ENCODE measurements at places on chromosomes 5 and 9.

GRCh38 chr5:161399996-161400562 is 146.4 kb downstream of the GABRB2 start:
- DNase-seq, result no peak

DNA sequence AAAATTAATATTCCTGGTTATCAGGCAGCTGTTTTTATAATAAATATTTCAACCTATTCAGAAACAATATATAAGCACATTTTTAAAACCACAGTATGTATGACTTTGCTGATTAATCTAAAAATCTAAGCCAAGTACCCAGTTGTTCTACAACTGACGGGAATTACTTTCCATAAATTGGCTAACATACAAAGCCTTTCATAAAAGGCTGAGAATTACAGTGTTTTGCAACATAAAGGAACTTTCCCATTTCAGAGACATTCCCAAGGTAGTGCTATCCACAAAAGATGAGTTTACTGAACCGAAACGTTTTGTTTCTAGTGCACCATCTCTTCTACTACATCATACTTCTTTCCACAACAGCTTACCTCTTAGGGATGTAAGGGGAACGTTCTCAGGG is 7.2 kb downstream of the RNF145 start:
- no peak for DNase-seq

DNA sequence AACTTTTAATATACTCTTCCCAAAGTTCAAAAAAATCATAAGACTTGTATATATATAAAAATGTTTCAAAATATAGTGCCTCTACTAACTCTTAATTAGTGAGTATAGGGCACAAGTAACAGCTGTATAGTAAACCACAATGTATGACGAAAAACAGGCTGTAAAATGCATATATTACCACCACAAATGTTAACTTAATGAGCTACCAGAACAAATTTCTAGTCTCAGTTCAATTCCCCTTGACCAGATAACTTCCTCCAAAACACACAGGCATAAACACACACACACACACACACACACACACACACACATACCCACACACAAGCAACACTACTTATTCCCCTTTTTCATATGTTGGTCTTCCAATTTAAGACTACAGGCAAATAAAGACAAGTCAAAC is 78.8 kb downstream of the FBXL17 start:
- no peak for DNase-seq

- peak; percentile 66 for DNase-seq
Measured at GRCh38 chr9:34690983-34691935, at the start of gene CCL19. Gene CCL19, minus strand, starts transcription at chr9:34691276. Its CDS starts 137 bp downstream, at chr9:34691139.

DNA sequence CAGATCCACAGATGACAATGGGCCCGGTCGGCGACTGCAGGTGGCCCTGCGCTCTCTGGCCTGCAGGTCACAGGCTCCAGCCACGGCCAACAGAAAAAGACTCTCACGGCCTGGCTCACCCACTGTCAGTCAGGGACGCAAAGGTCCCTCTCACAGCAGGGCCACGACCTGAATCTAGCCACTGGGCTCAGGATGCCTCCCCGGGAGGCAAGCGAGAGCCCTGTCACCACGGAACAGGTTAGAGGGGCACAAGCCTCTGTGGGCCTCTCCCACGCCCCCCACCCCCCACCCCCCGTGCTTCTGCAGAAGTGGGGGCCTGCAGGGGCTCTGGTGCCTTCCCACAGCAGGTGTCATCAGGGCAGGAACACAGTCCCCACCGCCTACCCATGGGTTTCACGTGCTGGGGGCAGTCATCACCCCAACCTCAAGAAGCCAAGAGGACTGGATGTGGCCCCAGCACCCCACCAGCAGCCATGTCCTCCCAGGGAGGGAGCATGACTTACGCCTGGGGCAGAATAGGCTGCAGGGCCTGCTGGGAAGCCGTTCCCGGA is 17.3 kb upstream of the EGFL7 start:
- DNase-seq, result no peak

GRCh38 chr5:55176176-55176818 is 3.3 kb upstream of the CDC20B start:
- DNase-seq, result no peak

DNA sequence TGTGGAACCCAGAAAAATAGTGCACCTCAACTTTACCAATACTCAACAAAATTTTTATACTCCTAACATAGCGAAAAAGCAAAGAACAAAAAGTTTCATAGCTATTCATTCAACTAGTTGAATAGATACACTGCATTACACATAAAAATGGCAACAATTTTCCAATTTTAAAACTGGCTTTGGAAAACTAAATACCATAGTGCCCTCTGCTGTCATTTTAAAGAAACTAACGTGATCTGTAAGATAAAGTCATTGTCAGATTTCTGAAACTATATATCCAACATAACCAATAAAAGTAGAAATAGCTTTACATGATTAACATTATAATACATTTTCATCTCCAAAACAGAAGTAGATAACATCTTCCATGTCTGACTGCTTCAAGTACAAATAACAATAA is 31.6 kb downstream of the DTWD2 start:
- no peak for DNase-seq

- no peak for DNase-seq
Measured at GRCh38 chr9:14466828-14467227, 152.9 kb upstream of the NFIB start.

DNA sequence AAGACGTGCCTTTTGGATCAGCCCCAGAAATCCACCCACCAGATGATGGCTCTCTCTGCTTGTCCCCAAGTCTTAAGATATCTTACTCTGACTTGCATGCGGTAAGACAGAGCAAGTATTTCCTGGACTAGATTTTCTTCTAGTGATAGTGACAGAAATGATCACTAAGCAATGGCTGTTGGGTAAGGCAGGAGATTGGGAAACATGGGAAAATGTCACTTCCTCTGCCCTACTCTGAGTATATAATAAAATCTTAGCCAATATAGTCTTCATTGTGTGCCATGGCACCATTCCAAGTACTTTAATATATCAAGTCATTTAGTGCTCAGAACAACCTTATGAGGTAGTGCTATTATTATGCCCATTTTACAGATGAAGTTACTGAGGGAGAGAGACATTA is 31.0 kb upstream of the GNA14 start:
- DNase-seq, result no peak

GRCh38 chr9:124618476-124618875 is 111.3 kb upstream of the NR5A1 start:
- no peak for DNase-seq

DNA sequence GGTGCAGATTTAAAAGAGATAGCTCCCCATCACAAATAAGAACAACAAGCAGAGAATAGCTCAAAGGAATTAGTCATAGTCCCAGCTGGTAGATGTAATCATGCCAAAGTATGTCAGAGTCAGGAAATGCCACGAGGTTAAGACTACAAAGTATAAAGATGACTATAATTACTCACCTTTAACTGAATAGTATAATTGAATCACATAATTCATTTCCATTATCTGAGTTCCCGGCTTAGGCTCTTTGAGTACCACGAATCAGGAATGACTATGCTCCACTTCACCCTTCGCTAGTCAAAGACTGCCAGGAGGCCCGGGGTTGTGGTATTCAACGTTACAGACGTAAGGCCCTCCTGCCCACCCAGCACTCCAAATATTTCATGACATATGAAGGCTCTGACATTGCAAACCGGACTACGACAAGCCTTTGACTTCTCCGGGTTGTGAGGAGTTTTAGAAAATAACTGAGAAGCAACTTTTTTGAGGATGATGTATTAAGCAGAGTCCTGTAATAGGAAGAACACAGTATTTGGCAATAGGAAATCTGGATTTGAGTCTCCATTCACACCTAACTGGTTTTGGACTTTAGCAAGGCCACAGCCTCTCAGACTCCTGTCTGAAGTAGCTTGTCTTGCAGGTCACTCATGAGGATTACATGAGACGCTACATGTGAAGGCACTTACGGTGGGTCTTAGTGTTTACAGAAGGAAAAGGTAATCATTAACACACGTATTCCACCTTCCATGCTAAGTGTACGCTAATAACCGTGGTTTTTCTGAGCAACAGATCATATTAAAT is 64.6 kb downstream of the ENC1 start:
- DNase-seq, result peak; percentile 72

GRCh38 chr5:35115920-35116319 is 68.2 kb upstream of the AGXT2 start:
- no peak for DNase-seq

DNA sequence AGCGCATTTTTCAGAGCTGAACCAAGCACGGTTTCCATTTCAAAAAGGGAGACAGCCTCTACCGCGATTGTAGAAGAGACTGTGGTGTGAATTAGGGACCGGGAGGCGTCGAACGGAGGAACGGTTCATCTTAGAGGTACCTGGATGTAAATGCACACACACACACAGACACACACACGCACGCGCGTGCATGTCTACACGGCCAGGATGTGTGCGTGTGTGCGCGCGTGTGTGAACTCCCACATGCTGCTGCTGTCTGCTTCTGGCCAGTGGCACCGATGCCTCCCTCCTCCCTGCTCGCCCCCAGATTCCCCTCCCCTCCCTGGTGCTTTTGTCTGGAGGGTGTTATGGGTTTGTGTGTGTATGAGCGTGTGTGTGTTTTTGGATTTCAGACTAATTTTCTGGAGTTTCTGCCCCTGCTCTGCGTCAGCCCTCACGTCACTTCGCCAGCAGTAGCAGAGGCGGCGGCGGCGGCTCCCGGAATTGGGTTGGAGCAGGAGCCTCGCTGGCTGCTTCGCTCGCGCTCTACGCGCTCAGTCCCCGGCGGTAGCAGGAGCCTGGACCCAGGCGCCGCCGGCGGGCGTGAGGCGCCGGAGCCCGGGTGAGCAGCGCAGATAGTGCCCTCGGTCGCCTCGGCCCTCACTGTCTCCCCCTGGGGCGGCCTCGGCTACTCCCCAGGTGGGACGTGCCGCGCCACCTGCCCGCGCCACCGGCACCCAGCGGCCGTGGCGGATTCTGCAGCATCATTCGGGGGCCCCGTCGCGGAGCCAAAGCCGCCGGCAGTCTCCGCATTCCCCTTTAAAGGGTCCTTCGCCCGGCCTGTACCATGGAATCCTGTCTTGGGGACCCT is at the start of gene NTRK2:
Gene NTRK2, plus strand, starts transcription at position 442 of the 850 bp plus-strand sequence. CDS start 1,020 bp downstream, outside the sequence.
- DNase-seq, result no peak

DNA sequence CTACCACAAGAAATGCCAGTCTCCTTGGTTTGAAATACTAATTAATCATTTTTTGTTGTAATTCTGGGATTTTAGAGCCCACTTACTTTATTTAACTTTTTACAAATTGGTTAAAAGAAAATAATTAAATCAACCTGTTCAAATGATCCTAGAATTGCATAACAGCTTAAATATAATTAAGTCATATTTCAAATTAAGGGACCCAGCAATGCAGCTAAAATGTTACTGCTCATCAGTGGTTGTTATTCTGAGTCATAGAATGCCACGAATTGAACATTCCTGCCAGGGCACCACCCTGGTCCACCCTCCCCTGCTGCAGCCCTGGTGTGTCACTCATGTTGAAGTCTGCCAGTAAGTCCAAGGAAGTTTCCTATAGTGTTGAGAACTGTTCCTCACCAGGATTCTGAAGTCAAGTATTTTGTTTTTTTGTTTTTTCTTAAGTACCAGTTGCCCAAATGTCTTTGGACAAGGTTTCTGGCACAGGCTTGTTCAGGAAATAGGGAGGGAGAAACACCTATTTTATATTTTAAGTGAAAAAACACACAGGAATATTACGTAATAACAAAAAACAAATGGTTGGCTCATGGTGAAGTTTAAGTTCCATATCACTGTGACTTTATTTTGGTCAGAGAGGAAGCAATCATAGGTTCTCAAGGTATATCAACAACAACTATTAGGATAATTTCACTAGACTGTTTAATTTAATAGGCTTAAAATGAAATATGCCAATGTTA is 4.3 kb upstream of the ITGA1 start:
- no peak for DNase-seq

DNA sequence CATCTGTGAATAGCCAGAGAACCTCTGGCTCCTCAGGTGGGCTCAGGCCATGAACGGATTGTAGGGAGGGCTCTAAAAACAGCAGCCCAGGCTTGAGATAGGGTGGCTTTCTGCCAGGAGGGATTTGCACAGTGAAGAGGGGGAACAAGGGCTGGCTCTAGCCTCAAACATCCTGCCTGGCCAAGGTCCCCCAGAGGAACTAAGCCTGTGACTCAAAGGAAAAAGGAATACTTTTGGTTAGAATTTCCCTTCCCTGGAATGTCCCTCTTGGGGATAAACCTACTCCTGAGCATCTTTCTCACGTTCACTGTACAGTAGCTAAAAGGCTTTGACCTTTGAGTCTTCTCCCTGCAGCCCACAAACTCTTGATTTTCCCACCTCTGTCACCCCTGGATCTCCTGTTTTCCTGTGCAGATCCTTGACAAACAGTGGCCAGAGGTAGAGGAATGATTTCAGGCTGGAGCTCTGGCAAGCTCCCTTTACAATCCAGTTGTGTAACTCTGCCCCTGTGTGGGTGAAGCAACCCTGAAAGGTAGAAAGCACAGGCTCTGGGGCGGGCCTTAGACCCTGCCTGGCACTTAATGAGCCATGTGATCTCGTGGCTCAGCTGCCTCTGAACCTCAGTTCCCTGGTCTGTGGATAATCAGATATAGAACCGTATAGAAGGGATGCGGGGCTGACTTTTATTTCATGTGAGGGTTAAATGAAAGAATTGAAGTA is 17.4 kb downstream of the SEC61B start:
- DNase-seq, result no peak

DNA sequence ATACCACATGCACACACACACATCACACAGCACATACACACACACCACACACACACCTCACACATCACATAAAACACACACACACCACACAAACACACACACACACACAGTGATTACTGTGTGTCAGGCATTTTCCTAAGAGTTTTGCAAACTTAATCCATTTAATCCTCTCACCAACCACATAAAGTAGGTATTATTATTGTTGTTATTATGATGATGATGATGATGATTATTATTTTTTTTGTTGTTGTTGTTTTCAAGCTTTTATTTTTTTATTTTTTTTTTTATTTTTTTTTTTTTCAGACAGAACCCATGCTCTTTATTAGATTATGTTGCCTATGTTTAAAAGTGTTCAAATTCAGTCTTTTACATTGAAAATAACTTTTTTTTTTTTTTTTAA is 31.5 kb downstream of the JADE2 start:
- no peak for DNase-seq

- DNase-seq, result no peak
Measured at GRCh38 chr9:77764894-77765780, 117.0 kb upstream of the GNA14 start.

DNA sequence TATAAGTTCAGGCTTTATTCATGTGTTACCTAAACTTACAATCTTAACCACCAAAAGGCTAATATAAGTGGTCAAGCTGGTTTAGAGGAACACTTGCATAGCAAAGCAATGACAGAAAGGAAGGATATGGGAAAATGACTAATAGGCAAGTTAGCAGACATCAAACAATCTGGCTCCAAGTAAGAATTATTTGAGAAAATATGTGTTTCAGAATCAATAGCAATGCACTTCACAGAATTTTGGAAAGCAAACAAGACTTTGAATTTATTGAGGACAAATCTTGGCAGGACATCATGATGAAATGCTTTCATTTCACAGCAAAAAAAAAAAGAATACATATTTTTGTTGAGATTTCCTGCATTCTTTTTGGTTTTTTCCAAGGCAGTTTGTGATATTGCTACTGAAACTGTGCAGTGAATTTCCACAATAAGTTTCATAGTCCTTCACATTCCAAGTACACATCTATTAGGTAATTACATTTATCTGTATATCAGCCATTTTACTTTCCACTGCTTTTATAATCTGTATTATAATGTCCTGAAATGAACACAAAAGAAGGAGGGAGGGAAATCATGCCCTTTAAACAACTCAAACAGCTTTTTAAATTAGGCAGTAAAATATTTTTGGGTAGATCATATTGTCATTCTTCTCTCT is 417.9 kb downstream of the NR2F1-AS1 start:
- DNase-seq, result no peak
